ENCODE measurements at places on chromosomes 1 and 21.

DNA sequence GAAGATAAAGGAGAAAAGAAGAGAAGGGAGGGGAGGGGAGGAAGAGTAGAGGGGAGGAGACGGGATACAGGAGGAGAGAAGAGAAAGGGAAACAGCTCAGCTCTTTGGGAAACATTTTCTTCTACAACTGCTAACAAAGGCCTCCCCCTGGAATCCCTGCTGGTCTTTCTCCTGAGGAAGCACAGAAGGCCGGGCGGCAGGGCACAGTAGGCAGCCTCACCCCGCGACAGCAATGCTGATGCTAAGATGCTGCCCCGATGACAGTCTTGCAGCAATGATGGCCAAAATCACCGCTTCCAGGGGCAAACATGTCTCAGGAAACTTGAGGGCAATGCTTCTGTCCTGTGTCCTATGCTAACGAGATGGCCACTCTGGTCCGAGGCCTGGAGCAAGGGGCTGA, 5.2 kb downstream of the KIAA2013 start:
- no peak for DNase-seq

GRCh38 chr21:33174756-33175155, 55.0 kb upstream of the IFNAR2 start:
- no peak for DNase-seq

- DNase-seq: no peak
These were observed 948 bp downstream of the PRUNE1 start for GRCh38 chr1:151009206-151009587.

- DNase-seq: peak; percentile 77
These were observed 117.5 kb downstream of the TOMM20 start for GRCh38 chr1:235011064-235011598.

GRCh38 chr1:91523482-91523881, 22.8 kb downstream of the CDC7 start:
- no peak for DNase-seq

DNA sequence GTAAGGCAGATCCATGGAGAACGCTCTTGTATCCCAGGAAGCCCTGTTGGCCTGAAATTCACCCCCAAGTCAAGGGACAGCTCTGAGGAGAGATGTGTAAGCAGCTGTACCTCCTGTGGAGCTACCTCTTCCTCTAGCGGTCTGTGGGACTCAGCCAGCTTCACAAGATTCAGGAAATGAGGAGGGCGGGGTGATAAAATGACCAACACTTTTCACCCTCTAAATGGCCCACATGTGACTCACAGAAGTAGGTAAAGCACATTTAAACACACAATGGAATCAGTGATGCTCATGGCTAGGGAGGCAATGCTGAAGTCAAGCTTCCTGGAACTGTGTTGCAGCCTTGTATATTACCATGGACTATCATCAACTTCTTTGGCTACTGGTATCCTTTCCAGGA, at the start of gene SH2D1B:
TSS of gene SH2D1B (minus strand) at position 135 of the 400 bp plus-strand sequence. CDS start at position 15, 120 bp downstream.
- DNase-seq: no peak

Measured in activated CD4-positive, alpha-beta T cell treated with anti-CD3 and anti-CD28 coated beads for 4 hours (primary cell).